ENCODE measurements at places on chromosomes 3 and 15.

- DNase-seq = no peak
Measured at GRCh38 chr3:133488785-133489367, 84.6 kb upstream of the CDV3 start.

GRCh38 chr3:165827233-165827632 is 10.0 kb downstream of the BCHE start:
- no peak for DNase-seq

DNA sequence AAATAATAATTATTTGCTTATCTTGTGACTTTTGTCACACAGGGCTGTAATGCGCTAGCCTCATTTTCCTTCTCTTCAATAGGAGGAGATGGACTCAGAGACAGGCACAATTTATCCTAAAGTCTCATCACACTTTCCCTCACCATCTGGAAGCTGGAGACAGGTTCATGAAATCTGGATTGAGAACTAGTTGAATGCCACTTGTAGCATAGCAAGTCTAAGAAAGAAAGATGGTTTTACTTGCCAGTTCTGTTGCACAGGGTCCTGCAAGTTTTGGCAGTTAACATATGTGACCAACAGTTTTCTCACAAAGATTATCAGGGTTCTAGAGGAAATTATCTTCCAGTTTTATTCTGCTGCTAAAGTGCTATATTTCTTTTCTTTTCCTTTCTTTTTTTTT is 9.0 kb upstream of the ZSCAN2 start:
- no peak for DNase-seq

DNA sequence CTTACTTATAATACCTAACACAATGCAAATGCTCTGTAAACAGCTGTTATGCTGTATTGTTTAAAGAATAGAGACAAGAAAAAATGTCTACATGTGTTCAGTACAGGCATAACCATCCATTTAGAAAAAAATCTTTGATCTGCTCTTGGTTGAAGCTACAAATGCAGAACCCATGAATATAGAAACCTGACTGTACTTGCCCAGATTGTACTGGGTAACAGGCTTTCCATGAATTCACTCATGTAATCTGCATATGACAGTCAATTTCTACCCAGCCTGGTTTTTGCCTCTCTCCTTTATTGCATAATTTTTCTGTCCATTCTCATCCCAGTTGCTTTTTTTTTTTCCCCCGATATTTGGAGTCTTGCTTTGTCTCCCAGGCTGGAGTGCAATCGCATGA is 62.6 kb upstream of the ETV5 start:
- no peak for DNase-seq

DNA sequence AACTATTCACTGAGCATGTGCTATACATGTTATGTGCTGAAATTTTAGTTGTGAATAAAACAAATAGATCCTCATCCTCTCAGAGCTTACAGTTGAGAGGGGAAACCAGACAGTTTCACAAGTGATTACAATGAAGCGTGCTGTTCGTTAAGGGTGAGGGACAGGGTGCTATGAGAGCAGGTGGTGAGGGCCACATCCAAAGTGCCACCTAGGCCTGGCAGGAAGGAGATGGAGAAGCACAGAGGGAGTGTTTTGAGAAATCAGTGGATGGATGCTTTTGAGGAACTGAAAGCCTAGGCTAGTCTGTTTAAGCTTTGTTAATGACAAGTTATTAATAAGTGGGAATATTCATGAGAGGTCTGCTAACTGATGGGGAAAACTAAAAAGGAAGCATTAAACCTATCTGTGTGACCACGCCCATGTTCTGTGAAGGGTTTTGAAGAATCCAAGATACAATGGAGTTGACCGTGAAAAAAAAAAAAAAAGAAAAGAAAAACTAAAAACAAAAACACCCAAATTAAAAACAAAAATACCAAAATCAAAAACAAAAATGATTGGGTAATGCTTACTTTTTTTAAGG is 7.3 kb downstream of the MCTP2 start:
- DNase-seq = no peak

DNA sequence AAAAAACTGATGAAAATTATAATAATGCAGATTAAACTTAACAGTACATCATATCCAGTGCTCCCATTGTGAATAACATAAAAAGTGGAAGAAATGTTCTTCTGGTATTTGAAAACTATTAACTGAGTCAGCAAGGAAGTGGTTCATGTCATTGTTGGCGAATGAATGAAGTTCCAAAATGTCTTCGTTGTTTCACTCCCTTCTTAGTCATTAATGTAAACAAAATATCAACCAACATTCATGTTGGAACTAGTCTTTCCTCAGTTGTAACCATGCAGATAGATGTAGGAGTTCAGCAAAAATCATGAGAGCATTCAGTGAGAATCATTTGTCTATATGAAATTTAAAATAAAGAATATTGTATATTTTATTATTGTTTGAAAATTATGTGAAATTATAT is 44.1 kb upstream of the ICE2 start:
- DNase-seq = no peak

DNA sequence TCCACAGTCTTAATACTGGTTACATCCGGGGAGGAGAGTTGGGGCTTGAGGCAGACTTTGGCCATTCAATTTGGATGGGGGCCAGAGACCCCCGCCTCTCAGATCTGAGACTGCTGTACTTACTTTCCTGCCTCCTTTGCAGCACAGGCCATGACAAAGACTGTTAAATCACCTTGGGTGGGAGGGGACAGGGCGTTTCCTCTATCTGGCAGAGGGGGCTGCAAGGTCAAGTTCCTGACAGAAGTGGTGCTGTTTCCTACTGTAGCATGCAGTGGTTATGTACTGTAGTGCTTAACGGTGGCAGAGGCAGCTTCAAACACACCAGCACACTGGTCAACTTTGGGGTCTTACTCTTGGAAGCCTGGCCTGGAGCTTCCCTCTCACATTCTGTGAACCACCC is 261.2 kb upstream of the LRRFIP2 start:
- DNase-seq = no peak

Data from activated CD8-positive, alpha-beta memory T cell treated with anti-CD3 and anti-CD28 coated beads for 48 hours (primary cell).